ENCODE measurements at places on chromosomes 2 and 18. TPM values are rescaled to one million over a fixed set of nuclear protein-coding genes. Genes with fewer than 3 reads are reported as not detected.
A peak's percentile ranks its signal among the peaks of the same experiment; 100 is the strongest.

GRCh38 chr2:238321467-238321866, 1.1 kb downstream of the TRAF3IP1 start:
- DNase-seq = no peak

MC5R gene
- total RNA-seq = not detected

CHRND gene
- total RNA-seq = not detected

SLC4A5 gene
- total RNA-seq = not detected

- DNase-seq = peak; percentile 7
These were observed 111.1 kb downstream of the AP1S3 start for GRCh38 chr2:223725986-223726970.

DNA sequence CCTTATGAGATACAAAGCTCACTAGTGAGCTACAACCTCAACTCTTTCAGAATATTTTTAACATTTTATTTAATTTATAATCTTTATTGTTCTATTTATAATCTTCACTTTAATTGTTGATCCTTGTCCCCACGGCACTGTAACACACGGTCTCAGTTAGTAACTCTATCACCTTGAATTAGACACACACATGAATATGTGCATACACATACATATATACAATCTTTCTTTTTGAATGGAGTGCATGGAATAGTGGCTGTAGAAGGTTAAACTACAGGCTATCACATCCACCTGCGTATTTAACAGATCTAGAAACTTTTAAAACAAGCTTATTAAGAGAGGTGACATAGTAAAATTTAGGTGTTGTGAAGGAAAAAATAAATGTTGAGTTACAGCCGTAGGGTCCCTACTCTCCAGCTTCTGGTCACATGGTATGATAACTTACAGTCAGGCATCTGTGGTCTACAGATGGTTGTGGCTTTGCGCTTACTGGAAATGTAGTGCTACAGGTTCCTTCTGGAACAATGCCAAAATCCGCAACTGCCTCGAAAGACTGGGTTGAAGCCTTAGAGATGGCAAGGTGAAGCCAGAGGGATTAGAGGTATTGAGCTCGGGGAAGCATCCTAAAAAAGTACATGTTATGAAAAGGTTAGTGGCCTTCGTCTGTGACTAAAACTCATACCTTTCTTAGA, 1324.1 kb upstream of the SLC39A10 start:
- DNase-seq = no peak

DNA sequence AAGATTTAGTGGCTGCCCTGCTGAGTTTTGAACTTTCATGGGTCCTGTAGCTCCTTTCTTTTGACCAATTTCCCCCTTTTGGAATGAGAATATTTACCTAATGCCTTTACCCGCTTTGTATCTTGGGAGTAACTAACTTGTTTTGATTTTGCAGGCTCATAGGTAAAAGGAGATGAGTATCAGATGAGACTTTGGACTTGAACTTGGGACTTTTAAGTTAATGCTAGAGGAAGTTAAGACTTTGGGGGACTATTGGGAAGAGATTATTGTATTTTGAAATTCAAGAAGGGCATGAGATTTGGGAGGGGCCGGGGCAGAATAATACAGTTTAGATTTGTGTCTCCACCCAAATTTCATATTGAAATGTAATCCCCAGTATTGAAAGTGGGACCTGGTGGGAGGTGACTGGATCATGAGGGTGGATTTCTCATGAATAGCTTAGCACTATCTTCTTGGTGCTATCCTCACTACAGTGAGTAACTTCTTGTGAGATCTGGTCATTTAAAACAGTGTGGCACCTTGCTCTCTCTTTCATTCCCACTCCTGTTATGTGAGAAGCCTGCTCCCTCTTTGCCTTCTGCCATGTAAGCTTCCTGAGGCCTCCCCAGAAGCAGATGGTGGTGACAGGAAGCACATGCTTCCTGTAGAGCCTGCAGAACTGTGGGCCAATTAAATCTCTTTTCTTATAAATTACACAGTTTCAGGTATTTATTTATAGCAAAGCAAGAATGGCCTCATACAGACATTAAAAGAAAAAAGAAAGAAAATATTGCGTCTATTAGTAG, 6.1 kb downstream of the ADI1 start:
- DNase-seq = no peak

GRCh38 chr2:160649698-160650097, 156.1 kb upstream of the RBMS1 start:
- no peak for DNase-seq

DNA sequence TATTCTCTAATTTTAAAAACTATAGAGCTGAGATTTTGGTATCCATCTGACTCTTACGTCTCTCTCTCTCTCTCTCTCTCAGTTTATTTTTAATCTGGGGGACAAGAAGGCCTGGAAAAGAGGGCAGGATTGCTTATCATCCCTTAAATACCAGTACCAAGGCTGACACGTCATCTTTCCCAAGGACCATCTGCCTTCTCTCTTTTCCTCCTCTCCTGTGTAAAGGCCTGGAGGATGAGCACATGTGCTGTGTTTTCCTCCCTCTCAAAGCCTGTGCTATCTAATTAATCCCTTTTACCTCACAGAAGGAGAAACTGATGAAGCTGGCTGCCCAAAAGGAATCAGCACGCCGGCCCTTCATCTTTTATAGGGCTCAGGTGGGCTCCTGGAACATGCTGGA, 7.3 kb downstream of the IL37 start:
- DNase-seq = no peak

- no peak for DNase-seq
These were observed 784.6 kb downstream of the LRRTM4 start for GRCh38 chr2:76737607-76738006.

DNA sequence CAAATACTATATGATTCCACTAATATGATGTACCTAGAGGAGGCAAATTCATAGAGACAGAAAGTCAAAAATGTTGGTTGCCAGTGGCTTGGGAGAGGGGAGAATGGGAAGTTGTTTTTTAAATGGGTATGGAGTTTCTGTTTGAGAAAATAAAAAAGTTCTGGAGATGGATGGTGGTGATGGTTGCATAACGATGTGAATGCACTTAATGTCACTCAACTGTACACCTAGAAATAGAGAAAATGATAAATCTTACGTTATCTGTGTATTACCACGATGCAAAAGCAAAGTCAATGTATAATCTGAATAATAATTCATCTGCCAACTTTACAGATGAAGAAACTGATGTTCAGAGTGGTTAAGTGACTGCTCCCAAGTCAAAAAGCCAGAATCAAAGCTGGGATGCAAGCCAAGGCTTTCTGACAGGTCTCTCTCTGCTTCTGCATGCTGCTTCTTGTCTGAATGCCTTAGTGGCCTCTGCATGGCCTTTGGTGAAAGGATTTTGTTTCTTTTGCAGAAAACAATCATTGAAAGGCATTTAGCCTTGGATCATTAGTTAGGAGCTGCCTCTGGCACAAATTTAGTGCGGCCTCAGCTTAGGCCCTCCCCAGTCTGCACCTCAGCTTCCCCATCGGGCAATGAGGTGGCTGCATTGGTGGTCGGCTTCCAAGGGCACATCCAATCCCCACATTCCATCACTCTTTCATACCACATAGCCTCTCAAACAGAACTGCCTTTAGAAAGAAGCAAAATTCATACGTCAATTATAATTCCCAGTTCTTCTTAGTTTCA, 46.5 kb upstream of the MYCN start:
- no peak for DNase-seq

L3MBTL4 gene
- total RNA-seq = 0.43 TPM

DNA sequence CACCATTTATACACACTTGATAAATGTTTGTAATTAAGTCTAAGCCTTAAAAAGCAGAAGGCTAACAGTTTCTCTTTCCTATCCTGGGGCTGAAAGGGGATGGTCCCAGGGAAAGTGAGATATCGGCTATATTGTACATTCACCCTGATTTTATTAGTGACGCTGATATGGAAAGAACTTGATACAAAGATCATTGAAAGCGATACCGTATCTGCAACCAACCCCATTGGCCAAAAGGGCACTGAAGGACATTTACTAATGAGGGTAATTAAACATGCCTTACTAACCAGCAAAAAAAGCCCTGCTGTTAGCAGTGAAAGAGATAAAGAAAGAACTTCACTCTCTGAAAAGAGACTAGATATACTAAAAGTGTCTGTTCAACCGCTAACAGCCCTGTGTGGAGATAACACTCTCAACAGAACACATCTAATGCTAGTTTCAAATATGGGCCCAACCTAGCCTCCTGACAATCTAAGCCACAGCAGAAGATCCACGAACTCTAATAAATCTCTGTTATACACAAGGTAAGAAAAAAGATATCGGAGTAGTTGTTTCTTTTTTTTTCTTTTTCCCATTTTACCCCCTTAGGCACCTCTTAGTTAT, 200.0 kb downstream of the CDH2 start:
- no peak for DNase-seq

CCBE1 gene
- 31.1 TPM for total RNA-seq

UGT1A10 gene
- total RNA-seq = not detected

GRCh38 chr2:196268538-196269338, 97.4 kb upstream of the STK17B start:
- no peak for DNase-seq

EHD3 gene
- 17.5 TPM for total RNA-seq

GPR39 gene
- 6.9 TPM for total RNA-seq

RRM2 gene
- total RNA-seq = 195 TPM

DNA sequence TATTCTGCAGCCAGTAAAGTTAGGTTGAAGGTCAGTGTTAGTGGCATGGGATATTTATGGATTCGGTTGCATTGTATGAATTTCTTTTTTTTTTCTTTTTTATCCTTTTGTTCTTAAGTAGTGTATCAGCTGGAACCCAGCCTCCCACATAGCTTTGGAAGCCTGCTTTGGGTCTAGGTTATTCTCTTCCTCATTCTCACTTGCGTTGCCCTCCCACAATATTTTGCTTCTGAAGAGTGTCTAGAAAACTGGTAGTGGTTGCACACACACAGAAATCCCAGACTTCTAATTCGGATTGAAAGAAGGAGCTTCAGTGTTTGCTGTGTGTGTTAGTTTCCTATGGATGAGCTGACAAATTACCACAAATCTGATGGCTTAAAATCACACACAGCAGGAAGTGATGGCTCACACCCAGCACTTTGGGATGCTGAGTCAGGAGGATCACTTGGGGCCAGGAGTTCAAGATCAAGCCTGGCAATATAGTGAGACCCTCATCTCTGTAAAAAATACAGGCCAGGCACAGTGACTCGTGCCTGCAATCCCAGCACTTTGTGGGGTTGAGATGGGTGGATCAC, 104.8 kb downstream of the ARL4C start:
- peak; percentile 62 for DNase-seq

CDK5R2 gene
- total RNA-seq = 0.27 TPM

DNA sequence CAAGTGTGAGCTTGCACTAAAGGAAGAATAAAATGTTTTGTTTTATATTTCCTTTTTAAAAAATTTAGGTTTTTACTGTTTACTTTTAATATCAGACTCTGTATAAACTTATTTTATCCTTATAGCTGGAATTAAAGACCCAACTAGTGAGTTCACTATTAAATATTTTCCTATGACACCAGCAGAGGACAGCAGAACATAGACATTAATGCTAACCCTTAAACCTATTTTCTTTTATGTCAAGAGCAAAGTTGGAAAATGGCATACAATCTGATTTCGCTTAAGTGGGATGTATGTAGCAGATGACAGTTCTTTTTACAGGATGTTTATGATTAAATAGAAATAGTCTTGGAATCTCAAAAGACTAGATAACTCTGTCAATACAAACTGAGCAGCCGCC, 188.2 kb upstream of the XIRP2 start:
- no peak for DNase-seq

CFAP210 gene
- not detected for total RNA-seq

DNA sequence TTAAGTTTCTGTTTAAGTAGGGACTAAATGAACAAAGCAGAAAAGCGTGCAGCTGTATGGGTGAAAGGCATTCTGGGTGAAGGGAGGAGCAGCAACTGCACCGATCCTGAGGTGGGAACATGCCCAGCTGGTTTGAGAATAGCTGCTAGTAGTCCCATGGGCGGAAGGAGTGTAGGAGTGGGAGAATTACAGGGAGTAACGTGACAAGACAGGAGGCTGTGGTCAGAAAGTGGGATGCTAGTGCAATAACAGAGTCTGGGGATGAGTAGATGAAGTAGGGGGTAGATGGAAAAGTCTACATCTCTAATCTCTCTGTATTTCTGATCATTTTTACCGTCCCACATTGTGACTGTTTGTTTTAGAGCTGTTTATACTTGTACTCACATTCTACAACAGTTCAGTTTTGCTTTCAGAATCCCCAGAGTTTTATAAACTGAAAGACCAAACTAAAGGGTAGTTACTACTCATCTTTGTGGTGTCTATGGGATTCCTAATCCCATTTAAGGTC, 118.9 kb downstream of the LCLAT1 start:
- no peak for DNase-seq

- no peak for DNase-seq
These were observed 41.9 kb downstream of the CLIP4 start for GRCh38 chr2:29157131-29157530.

- no peak for DNase-seq
These were observed 3.7 kb downstream of the ATG16L1 start for GRCh38 chr2:233255151-233255550.

DNA sequence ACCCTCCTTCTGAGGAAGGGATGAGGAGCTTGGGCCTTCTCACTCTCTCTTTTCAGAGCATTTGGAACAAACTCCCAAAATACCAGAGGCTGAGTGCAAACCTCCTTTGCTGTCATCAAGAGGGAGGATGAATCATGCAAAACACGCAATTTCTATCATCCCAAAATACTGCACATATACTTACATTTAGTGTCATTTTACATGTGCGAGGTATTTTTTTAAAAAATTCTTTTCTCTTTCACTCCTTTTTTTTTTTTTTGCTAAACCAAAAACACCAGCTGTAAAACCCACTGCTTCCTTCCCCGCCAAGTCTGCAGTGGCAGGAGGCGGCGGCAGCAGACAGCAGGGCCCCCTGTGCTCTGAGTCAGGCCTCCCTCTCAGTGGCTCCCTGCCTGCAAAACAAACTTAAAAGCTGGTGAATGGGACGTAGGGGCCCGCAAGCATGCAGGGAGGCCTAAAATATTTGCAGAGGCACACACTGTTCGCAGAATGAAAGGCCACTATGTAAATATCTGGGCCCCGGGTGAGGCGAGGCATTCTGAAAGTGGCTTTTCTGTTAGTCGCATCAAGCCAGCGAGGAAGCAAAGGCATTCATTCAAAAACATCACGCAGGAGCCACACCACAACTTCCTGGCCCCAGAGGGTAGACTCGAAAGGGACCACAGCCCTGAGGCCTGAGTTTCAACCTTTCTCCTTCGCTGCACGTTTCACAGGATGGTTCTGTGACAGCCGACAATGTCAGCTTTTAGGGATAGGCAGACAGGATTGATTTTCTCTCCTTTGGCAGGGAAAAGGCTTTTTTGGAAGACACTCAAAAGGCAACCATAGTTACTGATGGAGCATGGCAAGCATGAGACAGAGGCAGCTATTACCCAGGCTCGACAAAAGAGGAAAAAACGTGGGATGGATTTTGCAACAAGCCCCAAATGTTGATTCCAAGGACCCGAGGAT, 73.4 kb downstream of the ACTR2 start:
- DNase-seq = peak; percentile 85

GRCh38 chr2:85718885-85719492, 24.8 kb downstream of the GNLY start:
- no peak for DNase-seq

Data from HT1080 (cell line).